Motor neuron (in vitro differentiated cells): ENCODE measurements at places on chromosomes 11 and 22.

GRCh38 chr11:61516675-61517572 is 8.4 kb downstream of the LRRC10B start:
- ATAC-seq: peak; percentile 90

- ATAC-seq: no peak
These were observed 107.2 kb upstream of the E2F8 start for GRCh38 chr11:19347911-19348310.

DNA sequence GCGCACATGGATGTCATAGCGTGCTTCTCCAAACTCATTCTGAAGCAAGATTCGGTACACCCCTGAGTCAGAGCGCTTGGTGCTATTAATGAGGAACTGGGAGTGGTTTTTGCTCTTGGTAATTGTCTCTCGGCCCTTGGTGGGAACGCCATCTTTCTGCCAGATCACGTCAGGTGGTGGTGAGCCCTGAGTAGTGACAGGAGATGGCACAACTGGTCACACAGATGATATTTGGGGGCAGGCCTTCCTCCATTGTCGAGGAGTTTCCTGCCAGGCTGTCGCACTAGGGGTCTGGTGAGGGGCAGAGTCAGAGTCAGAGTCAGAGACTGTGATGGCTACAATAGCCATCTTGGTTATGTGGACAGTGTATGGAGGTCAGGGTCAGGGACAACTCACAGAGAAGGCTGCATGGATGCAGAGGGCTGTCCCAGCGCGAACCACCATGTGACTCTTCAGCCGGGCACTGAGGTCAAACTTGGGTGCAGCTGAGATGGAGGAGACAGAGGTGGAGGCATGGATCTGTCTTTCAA is 9.3 kb downstream of the TMEM86A start:
- ATAC-seq: no peak

- no peak for ATAC-seq
These were observed 8.9 kb upstream of the APOBEC3G start for GRCh38 chr22:39068033-39068785.

GRCh38 chr11:77379253-77379652 is 77.8 kb upstream of the GDPD4 start:
- ATAC-seq: no peak

- no peak for ATAC-seq
These were observed 6.3 kb upstream of the SMIM35 start for GRCh38 chr11:118092907-118093571.

- no peak for ATAC-seq
These were observed 5.6 kb downstream of the MN1 start for GRCh38 chr22:27795696-27796517.

- ATAC-seq: no peak
These were observed 586.8 kb downstream of the NTM start for GRCh38 chr11:131957201-131957600.

DNA sequence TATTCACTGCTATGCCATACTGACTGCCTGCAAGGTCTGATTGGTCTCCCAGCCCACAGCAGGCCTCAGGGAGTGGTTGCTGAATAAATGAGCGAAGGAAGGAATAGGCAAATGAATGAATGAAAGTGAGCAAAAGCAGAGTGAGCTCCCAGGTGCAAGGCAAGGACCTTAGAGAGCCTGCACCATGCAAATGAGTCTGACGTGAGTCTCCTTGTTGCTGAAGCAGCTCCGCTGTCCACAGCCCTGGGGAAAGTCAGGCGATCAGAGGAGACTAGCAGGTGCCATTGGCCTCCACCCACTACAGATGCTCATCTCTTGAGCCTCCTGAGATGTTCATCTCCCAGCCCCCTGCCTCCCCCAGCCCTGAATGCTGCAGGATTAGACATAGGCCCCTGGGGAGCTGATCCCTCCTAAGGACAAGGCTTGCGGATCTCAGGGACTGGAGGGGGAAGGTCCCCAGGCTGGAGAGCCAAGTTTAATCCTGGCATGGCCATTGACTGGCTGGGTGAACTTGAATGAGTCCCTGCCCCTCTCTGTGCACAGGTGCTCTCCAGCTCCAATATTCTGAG is 22.1 kb downstream of the GDPD5 start:
- ATAC-seq: no peak

GRCh38 chr11:10004526-10005113 is 289.4 kb downstream of the SBF2 start:
- no peak for ATAC-seq

GRCh38 chr11:57335023-57335342 is 709 bp downstream of the SSRP1 start:
- ATAC-seq: no peak
